ENCODE measurements at places on chromosomes 2 and 18.
A peak's percentile ranks its signal among the peaks of the same experiment; 100 is the strongest.

- DNase-seq: no peak
Observed at GRCh38 chr2:240532031-240532775, 25.6 kb downstream of the ANKMY1 start.

GRCh38 chr2:40199771-40200170 is 252.1 kb downstream of the SLC8A1 start:
- DNase-seq: no peak

DNA sequence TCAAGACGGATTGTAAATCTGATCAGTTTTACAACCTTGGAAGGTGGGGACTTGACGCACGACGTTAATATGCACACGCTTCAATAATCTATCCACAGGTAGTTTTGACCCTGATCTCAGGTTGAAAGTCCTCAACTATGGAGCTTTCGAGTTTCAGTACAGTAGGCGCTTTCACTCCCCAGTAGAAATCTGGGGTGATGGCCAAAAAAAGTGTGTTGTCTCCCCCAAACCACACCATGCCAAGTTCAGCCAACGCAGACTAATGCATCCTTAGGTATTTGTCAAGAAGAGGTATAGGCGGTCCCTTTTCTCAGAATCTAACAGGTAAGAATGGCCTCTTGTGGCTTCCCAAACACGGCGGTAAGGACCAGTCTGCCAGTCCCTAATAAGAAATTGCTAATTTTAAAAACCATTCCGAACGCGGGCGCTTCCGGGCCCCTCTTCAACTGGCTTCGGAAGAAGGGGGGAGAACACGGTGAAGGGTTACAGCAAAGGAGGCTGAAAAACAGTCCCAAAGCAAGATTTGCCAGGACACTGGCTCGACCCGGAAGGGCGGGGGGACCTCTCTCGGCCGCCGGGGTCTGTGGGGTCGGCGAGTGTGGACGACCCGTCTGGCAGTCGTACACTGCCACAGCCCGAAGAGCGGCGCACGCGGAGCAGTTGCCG is 659 bp downstream of the FAM210A start:
- DNase-seq: no peak

DNA sequence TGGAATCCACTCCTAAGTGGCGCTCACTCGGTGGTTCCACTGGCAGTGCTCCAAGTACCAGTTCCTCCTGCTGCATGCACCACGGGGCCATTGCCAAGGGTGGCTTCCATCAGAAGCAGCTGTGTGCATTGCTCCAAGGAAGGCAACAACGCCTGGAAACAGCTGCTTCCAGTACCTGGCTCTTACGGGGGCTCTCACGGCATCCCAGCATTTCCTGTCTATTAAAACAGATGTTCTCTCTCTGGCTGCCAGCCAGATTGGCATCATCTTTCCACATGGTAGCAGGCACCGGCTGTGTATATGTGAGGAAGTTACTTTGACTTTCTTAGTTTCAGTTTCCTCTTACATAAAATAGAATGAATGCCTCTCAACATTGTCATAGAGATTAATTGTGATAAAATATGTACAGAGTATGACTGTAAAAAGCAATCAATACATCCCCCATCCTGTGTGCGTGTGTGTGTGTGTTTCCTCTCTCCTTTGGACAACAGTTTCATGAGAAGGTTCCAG is 84.9 kb downstream of the CMPK2 start:
- no peak for DNase-seq

GRCh38 chr18:2981212-2981728 is 31.7 kb downstream of the LPIN2 start:
- DNase-seq: no peak

- DNase-seq: no peak
Observed at GRCh38 chr18:42839408-42839807, 276.1 kb downstream of the RIT2 start.

GRCh38 chr18:77004555-77005380 is 127.8 kb downstream of the MBP start:
- no peak for DNase-seq

DNA sequence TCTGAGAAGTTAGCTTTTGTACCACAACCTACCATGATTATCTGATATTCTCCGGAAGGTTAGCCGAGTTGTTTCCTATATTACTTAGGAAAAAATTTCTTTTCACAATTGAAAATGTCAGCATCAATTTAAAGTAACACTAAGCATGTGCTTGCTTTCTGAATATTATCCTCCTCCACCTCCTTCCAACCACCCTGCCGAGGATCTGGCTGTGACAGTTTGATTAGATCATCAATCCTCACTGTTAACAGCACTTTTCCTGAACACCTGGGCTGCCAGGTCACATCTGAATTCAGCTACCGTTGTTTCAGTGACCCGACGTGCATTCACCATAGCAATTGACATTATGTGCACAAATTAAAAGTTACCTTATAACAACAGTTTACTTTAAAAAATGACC is 207.0 kb downstream of the ZNF407 start:
- no peak for DNase-seq

GRCh38 chr2:42167458-42167857 is 1.7 kb upstream of the EML4 start:
- no peak for DNase-seq

- DNase-seq: no peak
Observed at GRCh38 chr2:100673691-100674485, 111.1 kb downstream of the PDCL3 start.

- DNase-seq: no peak
Observed at GRCh38 chr2:230318190-230319121, 8.5 kb upstream of the SP140L start.

DNA sequence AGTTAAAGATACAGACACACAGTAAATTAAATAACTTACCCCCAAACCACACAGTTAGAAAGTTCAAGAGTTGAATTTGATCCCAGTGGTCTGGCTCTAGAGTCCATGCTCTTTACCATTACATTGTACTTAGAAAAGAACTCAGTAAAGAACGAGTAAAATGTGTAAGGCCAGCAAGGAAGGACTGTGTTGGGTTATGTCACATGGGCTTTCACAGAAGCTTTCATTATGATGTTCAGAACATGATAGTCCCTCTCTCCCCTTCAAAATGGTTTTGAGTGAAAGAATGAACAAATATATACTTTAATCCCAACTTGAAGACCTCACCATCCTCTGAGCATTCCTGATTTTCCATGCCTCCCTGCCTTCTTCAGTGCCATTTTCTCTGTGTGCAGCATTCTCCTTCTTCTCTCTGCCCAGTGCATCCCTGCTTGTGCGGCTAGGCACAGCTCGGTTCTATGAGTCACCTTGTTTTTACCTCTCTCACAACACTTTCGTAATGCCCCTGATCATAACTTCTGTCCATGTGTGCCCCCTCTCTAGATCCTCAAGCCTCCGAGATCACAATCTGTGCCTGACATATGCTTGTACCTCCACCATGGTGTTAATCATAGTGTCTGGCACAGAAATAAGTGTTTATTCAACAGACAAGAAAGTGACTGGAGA is 22.0 kb downstream of the RASGRP3 start:
- DNase-seq: peak; percentile 17

- no peak for DNase-seq
Observed at GRCh38 chr2:54639609-54640008, 83.9 kb upstream of the EML6 start.

GRCh38 chr18:57404345-57404744 is 30.8 kb upstream of the ONECUT2 start:
- DNase-seq: no peak

DNA sequence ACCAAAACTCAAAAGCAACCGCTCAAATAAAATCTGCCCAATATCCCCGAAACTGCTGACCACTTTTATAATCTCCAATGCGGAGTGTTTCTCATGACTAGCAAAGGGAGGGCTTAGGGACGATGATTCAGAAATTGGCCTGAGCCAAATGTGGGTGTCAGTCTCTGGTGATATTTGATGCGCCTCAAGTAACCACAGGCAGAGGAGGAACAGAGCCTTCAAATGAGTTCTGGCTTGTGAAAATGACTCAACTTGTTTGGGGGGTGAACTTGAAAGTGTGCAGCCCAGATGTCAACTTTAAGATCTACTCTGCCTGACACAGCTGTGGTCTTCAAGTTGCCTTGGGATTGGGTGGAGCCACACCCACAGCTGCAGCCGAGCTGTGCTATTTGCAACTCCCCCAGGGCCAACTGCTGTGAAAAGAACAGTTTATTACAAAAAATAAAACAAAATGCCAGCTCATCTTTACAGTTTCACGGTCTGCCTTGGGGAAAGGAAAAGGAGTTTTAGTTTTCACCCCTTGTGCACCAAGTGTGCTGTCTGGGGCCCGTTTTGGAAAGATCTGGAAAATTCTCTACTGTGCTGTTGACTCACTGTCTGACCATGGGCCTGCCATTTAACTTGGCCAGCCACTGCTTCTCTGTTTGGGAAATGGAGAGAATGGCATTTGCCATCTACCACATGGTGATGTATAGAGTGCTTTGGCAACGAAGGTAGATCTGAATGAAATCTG is 222.1 kb downstream of the MTX2 start:
- DNase-seq: peak; percentile 43

GRCh38 chr2:8536686-8537561 is 144.9 kb upstream of the ID2 start:
- DNase-seq: no peak

- no peak for DNase-seq
Observed at GRCh38 chr18:55385770-55386169, 202.2 kb downstream of the TCF4 start.

GRCh38 chr2:101517758-101518271 is 42.9 kb upstream of the RFX8 start:
- no peak for DNase-seq

DNA sequence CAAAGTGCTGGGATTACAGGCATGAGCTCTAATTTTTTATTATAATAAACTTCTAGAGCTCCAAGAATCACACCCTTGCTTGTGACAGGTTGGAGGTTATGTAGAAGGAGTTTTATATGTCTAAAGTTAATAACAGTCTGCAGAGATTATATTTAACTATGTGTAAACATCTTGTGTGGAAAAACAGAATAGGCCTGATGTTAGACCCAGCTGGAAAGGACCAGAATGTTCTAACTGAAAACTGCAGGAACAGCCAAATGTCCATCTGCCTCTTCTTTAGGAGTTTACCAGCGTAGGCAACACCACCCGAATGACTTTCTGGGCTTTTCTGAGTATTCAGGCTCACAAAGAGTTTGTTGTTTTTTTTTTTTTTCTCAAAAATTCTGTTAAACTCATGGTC is 67.1 kb upstream of the CDCA7 start:
- DNase-seq: no peak

GRCh38 chr18:39260565-39260964 is 1695.0 kb upstream of the CELF4 start:
- no peak for DNase-seq

- no peak for DNase-seq
Observed at GRCh38 chr2:227597036-227597435, 1.7 kb upstream of the SCYGR2 start.

DNA sequence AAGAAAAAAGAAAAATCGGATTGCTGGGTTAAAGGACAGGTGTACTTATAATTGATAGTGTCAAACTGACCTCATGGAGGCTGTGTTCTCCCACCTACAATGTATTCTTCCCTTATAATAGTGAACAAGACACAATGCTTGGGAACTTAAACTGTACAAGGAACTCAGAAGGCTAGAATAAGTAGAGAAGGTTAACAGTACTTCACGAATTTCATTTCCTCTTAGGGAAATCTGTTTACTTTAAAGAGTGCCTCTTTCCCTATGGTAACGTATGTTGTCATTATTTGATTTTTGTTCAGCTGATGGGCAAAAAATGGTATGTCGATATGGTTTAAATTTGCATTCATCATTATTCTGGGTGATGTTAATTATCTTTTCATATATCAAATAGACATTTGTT is 9.2 kb upstream of the HK2 start:
- DNase-seq: no peak
